CD8-positive, alpha-beta memory T cell (primary cell): ENCODE measurements at places on chromosomes 6 and 20.

DNA sequence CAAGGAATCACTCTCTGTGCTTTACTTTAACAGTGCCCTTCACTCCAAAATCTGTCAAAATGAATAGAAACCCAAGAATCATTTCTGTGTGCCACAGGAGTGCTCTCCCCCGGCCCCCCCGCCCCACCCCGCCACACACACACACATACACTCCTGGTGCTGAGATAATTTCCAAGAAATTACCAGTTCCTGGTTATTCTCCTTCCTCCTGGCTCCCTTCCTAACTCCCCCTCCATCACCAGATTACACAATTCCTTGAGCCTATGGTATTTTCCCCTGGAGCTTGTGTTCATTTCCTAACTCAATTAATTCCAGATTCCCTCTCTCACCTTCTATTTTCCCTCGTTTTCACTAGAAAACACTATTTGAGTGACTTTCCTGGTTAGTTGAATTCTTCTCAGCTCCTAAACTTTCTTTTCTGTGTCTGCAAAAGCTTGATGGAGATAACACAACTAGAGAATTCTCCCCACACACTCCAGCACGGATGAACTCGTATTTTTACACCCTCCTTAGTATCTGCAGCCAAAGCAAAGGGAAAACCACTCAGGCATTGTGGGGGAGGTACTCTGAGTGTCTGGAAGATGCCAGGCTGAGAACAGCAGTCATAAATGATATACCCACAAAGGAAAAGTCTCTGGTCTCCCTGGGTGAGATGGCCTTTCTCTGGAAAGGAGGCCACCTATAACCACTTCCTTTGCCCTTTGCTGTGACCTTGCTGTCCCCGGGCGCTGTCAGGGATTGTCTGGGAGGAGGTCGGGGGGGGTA is 1.9 kb upstream of the SLC24A3 start:
- no peak for DNase-seq

GRCh38 chr20:24442909-24443308 is 26.5 kb upstream of the SYNDIG1 start:
- no peak for DNase-seq

DNA sequence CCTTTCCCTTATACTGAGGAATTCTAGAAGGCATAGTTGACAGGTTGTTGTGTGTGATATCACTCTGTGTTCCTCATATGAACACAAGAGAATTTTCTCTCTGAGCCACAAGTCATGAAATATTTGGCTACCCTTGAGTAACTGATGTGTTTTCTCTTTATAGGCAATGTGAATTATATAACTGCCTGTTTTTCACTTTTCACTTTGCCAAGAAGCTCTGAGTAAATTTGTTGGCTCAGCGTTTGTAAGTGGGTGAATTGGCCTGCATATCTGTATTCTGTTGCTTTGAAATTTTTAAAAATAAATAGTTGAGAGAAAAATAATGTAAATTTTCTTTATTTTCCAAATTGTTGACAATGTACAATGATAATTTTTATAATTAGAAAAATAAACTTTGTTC is 5.2 kb upstream of the BTBD9 start:
- no peak for DNase-seq

DNA sequence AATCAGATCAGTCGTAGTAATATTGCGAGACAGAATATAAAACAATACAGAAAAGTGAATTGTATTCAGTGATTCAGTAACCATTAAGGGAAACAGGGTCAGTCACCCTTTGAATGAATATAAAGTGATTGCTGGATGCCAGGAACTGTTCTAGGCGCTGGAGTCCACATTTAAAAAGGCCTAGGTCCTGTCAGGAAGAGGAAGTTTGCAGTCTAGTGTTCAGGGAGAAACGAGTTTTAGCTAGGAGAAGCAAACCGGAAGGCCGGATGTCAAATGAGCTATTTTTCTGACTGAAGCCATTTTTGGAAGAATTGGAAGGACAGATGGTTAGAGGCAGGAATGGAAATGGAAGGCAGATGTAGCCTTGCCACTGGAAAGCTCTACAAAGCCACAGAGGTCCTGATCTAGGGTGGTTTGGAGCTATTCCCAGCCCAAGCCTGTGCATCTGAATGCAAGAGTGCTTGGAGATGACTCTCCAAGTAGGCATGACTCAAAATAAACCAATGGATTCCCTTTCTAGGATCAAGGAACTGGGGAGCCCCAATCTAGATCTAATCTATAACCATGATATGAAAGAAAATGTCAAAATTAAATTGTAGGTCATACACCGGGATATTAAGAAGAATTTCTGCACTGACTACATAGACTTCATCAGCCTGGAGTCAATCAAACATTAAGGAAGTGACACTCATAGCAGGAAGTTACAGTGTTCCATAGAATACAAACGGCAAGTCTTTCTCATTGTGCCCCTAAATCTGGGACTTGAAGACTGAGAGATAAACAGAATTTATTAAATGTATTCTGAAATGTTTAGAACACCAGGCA is 36.8 kb upstream of the CDKAL1 start:
- no peak for DNase-seq

GRCh38 chr6:44539701-44540355 is 152.3 kb downstream of the CDC5L start:
- DNase-seq, result no peak
